ENCODE measurements at places on chromosomes 5 and 9.
A peak's percentile ranks its signal among the peaks of the same experiment; 100 is the strongest.

- DNase-seq = peak; percentile 64
Observed at GRCh38 chr9:134163371-134164196, 780 bp downstream of the RNU6ATAC start.

DNA sequence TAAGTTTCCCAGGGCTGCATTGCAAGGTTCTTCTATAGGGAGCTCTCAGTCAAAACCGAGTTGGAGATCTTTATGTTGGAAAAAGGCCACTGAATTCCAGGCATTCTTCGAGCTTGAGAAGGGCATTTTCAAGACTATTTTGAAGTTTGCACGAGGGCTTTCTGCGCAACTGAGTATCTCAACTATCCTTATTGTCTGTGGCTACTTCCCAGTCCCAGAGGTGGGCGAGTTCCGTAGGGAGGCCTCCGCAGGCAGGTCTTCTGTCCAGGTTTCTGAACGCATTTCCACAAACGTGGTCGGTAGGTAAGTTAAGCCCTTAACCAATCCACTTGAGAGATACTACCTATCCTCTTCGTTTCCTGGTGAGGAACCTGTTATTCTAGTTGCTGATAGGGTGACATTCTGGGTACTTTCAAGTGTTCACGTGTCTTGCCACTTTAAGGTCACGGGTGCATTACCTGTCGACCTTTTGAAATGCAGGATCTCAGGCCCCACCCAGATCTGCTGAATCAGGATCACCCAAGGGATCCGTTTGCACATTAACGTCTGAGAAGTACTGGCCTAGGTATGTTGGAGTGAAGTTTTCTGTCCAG, 51.4 kb upstream of the TJP2 start:
- DNase-seq = peak; percentile 35

DNA sequence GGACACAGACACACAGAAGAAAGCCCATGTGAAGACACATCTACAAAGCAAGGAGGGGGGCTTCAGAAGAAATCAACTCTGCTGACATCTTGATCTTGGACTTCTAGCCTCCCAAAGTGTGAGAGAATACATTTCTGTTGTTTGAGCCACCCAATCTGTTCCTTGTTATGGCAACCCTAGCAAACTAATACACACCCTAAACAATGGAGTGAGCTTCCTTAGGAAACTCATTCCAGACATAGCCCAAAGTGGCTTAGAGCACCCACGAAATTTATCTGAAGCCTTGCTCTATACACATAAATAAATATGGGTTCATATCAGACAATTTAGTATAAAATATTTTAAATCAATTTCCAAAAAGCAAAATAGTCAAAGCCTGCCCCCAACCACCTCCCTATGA, 7.6 kb upstream of the TBC1D2 start:
- DNase-seq = no peak

GRCh38 chr9:131395157-131396098, 1.5 kb downstream of the PRRC2B start:
- no peak for DNase-seq

DNA sequence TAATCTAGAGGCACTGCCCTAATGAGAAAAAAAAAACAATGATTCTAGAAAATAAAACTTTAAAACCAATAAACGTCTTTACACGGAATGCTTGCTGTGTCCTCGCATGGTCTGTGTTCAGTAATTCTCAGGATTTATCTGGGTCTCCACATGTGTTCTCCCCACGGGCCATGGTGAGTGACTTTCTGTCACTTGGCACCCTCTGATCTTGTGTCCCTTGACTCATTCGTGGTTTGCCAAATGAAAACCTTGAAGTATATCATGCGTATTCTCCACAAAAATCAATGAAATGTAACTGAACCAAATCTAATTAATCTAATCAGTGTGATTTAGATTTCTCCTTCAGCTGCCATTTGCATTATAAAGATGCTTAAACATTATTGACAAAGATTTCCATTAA, 48.0 kb downstream of the UBE2QL1 start:
- DNase-seq = no peak

Data from tongue (tissue), 3 donors.